Fibroblast of the aortic adventitia (primary cell): ENCODE measurements at places on chromosomes 7 and 10.

- DNase-seq: peak; percentile 40
Measured at GRCh38 chr10:10787586-10787985, 230.1 kb upstream of the CELF2 start.

DNA sequence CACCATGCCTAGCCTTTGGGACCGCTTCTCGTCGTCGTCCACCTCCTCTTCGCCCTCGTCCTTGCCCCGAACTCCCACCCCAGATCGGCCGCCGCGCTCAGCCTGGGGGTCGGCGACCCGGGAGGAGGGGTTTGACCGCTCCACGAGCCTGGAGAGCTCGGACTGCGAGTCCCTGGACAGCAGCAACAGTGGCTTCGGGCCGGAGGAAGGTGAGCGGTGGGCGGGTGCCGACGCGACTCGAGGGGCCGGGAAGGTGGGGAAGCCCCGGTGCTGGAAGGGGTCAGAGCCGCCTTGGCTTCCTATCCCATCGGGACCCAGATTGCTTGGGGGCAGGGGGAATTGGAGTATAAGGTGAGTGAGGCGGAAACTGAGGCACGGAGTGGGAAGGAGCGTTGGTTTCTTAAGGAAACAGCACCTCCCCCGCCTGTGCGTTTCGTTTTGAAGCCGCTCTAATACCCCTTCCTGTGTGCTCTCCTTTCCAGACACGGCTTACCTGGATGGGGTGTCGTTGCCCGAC lies 547 bp downstream of the DDIT4 start:
- no peak for DNase-seq

- DNase-seq: no peak
Measured at GRCh38 chr7:94907811-94908322, 473 bp downstream of the PPP1R9A start.

DNA sequence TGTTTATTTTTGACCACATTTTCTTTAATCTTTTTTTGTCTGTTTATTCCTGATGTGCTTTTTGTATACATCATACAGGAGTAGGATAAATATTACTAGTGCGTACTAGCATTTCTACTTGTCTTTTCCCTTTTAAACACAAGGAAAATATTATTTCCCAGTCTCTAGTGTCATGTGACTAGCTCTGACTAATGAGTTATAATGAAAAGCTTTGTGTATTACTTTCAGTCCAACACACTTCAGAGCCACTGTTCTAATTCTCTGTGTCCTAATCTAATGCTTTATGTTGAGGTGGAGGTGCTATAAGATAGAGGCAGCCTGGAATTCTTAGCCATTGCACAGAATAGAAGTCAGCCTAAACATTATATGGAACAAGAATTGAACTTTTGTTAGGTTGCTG lies 65.0 kb upstream of the RAB18 start:
- no peak for DNase-seq

DNA sequence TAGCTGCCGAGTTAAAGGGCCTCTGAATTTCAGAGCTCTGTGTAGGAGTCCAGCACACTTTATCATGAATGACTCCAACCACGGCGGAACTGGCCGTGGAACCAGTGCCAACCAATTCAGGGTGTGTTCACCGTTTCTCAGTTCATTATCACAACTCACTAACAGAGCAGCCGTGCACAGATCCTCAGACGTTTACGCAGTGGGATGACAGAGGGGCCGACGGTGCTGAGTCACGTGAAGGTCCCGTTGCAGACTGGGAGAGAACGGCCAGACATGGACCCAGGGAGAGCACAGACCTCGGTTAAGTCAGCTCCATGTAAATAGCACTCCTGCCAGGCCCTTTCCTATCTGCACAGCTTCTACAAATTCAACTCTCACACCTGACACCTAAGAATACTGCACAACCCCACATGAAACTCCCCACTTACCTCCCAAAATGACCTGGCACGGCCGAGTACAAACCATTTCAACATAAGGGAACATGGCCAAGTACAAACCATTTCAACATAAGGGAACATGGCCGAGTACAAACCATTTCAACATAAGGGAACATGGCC lies 95.5 kb downstream of the DIP2C start:
- peak; percentile 90 for DNase-seq

DNA sequence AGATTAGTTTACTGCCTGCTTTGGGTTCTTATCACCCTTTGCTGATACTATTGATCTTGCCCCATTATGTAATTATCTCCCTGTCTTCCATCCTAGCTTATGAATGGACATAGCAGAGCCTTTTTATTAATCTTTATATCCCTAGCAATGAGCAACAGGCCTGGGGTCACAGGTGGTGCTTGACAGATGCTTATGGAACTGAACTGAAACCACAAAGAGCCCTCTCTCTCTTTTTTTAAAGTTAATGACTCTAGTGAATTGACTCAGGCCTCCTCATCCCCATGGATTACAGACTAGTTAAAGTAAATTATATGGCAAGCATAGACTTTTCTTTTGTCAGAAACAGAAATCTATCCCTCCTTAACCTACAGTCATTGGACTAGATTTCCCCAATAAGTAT lies 265.2 kb downstream of the PHTF2 start:
- DNase-seq: no peak

DNA sequence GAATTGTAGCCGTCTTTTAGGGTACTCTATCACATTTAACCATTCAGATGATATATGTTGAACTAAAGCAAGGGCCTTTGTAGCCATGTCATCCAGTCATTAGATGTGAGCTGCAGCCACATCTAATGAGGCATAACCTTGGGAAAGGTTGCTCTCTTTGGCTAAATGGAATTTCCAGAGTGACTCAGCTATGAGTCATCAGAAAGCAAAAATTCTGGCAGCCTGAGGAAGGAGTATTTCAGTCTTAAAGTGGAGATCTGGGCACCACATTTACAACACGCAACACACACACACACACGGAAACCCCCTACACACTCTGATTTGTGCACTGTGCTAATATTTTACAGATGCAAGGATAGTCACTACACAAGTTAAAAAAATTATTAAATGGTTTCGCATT lies 176.9 kb upstream of the ZWINT start:
- DNase-seq: peak; percentile 14

- no peak for DNase-seq
Measured at GRCh38 chr7:16055263-16055976, 365.9 kb downstream of the CRPPA start.

- DNase-seq: no peak
Measured at GRCh38 chr10:60390224-60390626, 550 bp upstream of the ANK3 start.

GRCh38 chr10:92395271-92395670 lies 104.3 kb downstream of the MARCHF5 start:
- DNase-seq: no peak

GRCh38 chr7:43530553-43531410 lies 52.1 kb upstream of the STK17A start:
- no peak for DNase-seq

DNA sequence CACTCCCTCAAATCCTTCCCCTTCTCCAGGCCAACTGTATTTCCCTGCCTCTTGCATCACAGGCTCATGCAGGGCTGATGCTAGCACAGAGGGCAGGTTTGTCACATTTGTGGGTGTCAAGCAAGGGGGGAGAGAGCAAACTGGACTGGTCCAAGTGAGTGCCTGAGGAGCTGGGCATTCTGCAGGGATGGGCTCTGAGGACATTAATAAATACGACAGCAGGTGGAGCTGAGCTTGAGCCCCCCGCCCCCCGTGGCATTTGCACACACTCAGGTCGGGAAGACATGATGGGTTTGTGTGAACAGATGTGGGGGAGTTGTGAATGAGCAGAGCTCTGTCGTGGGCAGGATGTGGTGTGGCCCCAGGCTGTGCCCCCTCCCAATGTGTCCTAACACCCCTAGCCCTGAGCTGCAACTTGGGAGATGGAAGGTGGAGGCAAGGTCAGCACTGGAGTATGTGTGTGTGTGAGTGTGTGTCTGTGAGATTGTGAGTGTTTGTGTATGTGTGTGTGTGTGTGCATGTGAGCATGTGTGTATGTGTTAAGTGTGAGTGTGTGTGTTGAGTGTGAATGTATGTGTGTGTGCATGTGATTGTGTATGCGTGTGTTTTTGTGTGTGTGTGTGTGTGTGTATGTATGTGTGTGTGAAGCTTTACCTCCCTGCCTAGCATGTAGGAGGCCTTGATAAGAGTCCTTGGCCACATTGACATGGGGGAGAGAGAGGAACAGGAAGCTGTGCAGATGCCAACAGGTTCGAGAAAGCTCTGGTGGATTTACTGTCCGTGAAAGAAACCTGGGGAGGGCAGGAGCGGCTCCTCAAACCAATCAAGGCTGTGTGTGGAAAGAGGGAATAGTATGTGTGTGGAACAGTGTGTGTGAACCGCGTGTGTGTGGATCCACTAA lies 9.1 kb downstream of the RASSF4 start:
- no peak for DNase-seq

DNA sequence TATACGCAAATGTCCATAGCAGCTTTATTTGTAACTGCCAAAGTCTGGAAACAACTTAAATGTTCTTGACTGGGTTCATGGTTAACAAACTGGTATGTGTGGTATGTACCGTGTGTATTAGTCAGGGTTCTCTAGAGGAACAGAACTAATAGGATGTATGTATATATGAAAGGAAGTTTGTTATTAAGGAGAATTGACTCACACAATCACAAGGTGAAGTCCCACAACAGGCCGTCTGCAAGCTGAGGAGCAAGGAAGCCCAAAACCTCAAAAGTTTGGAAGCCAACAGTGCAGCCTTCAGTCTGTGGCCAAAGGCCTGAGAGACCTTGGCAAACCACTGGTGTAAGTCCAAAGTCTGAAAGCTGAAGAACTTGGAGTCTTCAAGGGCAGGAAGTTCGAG lies 66.8 kb downstream of the TMEM168 start:
- peak; percentile 2 for DNase-seq

GRCh38 chr7:113013761-113014449 lies 72.7 kb downstream of the GPR85 start:
- no peak for DNase-seq

DNA sequence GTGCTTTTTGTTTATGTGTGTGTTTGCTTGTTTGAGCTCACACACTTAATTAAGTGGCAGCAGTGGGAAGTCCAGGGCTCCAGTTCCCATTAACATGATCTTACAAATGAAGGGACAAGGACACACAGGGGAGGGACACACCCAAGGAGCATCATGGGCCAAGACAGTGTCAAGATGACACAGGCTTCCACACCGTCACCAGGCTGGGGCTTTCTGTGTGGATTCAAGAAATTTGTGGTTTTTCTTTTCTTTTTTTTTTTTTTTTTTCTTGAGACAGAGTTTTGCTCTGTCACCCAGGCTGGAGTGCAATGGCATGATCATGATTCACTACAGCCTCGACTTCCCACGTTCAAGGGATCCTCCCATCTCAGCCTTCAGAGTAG lies 173.6 kb downstream of the KIAA1217 start:
- no peak for DNase-seq
